NCI-H446 (cell line): ENCODE measurements at places on chromosomes 16 and 17.
A peak's percentile ranks its signal among the peaks of the same experiment; 100 is the strongest.

DNA sequence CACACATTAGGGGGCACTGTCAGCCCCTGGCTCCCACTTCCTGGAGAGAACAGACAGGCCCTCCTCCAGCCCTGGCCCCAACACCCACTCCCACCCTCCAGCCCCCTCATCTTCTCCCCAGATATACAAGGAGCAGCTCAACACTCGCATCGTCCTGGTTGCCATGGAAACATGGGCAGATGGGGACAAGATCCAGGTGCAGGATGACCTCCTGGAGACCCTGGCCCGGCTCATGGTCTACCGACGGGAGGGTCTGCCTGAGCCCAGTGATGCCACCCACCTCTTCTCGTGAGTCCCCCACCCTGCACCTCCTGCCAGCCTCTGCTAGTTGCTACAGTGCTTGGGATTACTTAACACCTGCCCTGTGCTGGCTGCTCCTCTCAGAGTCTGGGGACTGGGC lies 14.4 kb downstream of the ADAM11 start:
- DNase-seq, result no peak

DNA sequence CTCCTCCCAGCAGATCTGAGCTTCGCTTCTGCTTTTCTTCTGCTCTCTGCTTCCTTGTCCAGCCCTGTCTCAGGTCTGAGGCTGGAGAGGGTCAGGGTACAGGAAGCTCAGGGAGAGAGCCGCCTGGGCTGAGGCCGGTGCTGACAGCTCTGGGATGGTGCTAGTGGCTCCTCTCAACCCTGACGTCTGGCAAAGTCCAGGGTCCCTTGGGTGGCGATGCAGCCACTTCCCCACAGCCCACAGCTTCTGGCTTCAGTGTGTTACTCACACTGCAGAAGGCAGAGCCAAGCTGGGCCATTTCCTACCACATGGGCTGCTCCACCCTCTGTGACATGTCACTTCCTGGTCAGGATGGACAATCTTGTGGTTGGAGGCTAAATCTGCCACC lies at the start of gene CD300C:
CD300C (minus strand) TSS at position 273 of the 388 bp plus-strand sequence. CDS start 333 bp downstream, outside the sequence.
- DNase-seq, result no peak

DNA sequence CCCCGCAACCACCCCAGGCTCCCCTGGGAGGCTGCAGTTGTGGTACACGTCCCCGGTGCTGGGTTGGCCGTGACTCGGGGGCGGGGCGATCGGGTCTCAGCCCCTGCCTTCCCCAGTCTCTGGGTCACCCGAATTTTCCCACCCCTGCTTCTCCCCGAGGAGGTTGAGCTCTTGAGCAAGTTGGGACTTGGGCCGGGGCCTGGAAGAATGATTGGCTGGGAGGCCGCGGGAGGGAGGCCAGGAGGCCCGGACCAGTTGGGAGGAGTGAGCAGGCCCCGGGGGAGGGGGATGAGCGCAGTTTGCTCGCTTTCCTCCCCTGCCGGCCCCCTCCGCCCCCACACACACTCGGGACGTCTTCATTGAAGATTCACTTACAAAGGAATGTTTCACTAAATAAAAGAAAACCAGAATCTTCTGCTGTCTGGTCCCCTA lies 4.5 kb upstream of the HEXIM1 start:
- DNase-seq, result no peak

GRCh38 chr17:71376933-71377332 lies 743.9 kb upstream of the SOX9 start:
- no peak for DNase-seq

- no peak for DNase-seq
Measured at GRCh38 chr16:47634126-47634525, 173.0 kb downstream of the PHKB start.

- no peak for DNase-seq
Measured at GRCh38 chr16:732936-733335, 6.0 kb downstream of the HAGHL start.

DNA sequence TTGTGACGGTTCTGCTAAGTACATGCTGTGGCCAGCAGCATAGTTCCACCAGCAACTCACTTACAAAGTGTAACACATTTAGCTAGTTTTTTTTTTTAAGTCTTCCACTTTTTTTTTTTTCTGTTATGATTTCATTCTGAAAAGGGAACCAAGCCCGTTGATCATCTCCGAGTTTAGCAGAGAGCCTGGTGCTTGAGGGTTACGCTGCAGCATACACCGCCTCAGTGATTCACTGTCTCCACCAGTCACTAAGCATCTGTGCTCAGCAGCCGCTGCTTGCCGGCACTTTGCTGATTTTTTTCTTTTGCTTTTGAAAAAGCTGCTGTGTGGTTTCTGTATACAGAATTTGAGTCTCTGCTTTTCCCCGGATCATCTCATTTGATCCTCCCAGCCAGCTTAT lies 194.5 kb upstream of the CDH13 start:
- no peak for DNase-seq

- DNase-seq, result no peak
Measured at GRCh38 chr17:40548982-40549685, 16.1 kb downstream of the CCR7 start.

- no peak for DNase-seq
Measured at GRCh38 chr16:11614587-11615175, 28.0 kb upstream of the LITAF start.

DNA sequence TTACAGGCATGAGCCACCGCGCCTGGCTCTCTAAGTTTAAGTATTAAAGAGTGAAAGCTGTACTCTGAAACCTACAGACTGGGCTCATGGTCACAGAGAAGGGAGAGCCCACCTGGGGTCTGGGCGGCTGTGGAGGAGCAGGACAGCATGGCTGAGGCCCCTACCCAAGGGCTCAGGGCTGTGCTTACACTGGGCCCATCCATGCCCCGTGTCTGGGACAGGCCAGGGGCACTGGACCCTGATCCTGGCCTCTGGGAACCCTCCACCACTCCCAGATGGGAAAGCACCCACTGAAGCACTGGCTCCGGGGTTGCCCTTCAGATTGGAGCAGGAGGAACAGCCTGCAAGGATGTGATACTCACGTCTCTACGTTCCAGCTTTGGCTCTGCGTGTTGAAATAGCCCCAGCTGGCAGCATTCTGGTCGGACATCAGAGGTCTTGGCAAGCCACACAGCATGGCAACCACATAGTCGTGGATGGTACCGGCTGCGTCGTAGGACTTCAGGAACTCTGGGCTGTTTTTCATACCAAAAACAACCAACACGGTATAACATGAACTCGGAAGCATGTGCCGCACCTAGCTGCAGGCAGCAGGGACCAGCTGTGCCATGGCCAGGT lies 13.0 kb downstream of the SHPK start:
- DNase-seq, result no peak

- no peak for DNase-seq
Measured at GRCh38 chr17:75125984-75126383, 5.6 kb downstream of the NT5C start.

- no peak for DNase-seq
Measured at GRCh38 chr16:75446416-75446815, 13.1 kb upstream of the CFDP1 start.

- DNase-seq, result no peak
Measured at GRCh38 chr16:51464996-51465395, 313.9 kb upstream of the SALL1 start.

- peak; percentile 10 for DNase-seq
Measured at GRCh38 chr16:66335704-66336329, 30.7 kb upstream of the CDH5 start.

GRCh38 chr17:52147431-52147830 lies 11.1 kb downstream of the CA10 start:
- DNase-seq, result no peak

GRCh38 chr17:61774724-61775123 lies 88.6 kb downstream of the BRIP1 start:
- no peak for DNase-seq

- no peak for DNase-seq
Measured at GRCh38 chr17:50505591-50506130, 2.6 kb upstream of the MYCBPAP start.

GRCh38 chr17:72556944-72557826 lies 436.4 kb downstream of the SOX9 start:
- peak; percentile 77 for DNase-seq

DNA sequence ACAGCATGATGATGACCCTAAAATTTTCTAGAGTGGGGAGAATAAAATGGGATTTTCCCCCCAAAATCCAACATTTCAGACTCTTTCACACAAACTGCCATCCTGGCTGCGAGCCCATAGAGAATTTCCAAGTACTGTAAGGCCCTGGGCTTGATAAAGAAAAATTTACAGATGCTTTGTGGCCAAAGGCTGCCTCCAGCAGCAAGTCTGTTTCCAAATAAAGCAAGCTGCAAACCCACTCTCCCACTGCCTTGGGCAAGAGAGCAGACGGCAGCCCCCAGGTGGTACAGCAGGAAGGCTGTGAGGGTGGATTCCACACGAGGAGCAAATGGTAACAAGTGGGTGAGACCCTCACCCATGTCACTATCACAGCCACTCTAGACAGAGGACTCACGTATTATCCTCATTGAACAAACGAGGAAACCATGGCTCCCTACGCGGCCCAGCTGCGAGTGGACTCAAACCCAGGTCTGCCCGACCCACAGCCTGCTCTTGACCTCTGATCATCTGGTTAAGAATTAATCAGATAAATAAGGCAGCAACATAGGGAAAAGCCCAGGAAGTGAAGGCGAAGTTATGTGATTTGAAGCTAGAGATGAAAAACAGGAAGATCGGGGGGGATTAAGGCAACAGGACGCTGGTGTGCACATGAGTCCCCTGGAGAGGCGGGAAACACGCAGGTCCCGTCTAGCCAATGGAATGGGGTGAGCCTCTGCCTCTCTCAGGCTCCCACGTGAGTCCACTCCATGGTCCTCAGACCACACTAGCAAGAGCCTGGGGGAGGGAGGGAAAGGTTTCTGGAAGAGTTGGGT lies 37.4 kb downstream of the AXIN2 start:
- DNase-seq, result no peak
